ENCODE measurements at places on chromosomes 7 and 10.

DNA sequence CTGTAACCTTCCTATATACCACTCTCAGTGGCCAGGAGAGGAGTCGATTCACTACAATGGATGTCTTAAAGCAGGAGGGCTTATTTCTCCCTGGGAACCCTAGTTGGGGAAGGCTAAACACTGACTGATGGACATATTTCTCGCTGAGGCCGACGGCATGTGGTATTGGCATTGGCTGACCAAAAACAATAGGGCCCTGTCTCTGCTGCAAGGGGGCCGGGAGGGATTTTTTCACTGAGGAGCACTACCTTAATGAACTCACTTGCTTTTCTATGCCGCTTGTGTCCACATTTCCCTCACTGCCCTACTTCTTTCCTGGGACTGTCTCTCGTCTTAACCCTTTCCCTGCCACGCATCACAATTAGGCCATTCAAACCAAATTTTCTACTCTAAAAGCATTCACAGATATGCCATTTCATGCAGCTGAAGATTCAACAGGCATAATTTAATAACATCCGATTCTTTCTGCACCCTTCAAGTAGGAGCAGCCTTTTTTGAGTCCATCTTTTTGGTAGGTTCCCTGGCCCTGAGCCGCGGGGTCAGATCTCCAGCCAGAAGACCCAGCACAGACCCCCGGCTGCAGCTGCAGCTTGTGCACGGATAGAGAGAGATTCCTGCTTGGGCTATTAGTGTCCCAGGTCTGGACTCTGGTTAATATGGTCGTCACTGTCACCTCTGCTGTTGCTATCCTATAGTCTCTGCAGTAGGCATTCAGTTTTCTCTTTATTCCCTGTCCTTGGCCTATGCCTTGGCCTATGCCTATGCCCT, 118.7 kb downstream of the HIPK2 start:
- DNase-seq, result no peak

DNA sequence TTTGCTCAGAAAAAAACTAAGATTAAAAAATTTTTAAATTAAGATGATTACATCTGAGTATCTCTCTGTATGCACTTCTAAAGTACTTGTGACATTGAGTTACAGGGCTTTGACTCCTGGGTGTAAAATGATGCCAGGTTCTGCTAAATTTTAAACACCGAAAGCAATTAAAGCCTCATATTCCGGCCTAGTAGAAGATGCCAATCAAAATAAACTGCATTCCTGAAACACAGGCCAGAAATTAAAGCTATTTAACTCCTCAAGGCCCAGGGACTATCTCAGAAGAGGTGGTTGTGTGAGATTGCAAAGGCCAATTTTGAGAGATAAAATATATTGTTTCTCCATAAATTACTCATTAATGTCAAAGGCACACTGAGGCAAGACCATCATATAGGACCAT, 388.3 kb downstream of the KIF20B start:
- no peak for DNase-seq

- no peak for DNase-seq
Observed at GRCh38 chr7:99404235-99404976, 4.0 kb downstream of the PDAP1 start.

GRCh38 chr7:16465469-16466361, at the start of gene SOSTDC1:
TSS of gene SOSTDC1 (minus strand) at chr7:16465738. CDS start at chr7:16465668, 70 bp downstream.
- DNase-seq, result no peak

DNA sequence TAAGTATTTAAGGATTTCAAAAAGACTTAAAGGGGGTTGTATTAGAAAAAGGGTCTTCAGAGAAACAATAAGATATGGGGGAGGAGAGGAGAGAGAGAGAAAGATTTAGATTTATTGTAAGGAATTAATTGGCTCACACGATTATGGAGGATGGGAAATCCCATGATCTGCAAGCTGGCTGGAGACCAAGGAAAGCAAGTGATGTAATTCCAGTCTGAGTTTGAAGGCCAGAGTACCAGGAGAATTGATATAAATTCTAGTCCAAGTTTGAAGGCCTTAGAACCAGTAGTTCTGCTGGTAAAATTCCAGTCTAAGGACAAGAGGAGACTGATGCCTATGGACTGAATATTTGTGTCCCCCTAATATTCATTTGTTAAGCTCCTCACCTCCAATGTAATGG, 20.6 kb upstream of the SLC13A1 start:
- DNase-seq, result no peak

GRCh38 chr10:10270126-10271050, 747.3 kb upstream of the CELF2 start:
- no peak for DNase-seq

- DNase-seq, result no peak
Observed at GRCh38 chr7:779480-779879, 52.4 kb upstream of the PRKAR1B start.
